HFF-Myc (cell line): ENCODE measurements at places on chromosomes 12 and 14.

DNA sequence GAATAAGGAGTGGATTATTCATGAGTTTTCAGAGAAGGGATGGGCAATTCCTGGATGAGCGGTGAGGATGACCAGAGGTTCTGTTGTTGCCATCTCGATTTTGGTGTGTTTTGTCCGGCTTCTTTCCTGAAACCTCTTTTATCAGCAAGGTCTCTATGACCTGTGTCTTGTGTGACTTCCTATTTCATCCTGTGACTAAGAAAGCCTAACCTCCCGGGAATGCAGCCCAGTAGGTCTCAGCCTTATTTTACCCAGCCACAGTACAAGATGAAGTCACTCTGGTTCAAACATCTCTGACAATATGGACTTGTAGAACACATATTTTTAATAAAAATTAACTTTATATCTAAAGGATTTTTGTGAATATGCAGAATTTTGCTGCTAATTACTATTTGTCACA is 716.4 kb downstream of the FSCB start:
- DNase-seq: no peak

DNA sequence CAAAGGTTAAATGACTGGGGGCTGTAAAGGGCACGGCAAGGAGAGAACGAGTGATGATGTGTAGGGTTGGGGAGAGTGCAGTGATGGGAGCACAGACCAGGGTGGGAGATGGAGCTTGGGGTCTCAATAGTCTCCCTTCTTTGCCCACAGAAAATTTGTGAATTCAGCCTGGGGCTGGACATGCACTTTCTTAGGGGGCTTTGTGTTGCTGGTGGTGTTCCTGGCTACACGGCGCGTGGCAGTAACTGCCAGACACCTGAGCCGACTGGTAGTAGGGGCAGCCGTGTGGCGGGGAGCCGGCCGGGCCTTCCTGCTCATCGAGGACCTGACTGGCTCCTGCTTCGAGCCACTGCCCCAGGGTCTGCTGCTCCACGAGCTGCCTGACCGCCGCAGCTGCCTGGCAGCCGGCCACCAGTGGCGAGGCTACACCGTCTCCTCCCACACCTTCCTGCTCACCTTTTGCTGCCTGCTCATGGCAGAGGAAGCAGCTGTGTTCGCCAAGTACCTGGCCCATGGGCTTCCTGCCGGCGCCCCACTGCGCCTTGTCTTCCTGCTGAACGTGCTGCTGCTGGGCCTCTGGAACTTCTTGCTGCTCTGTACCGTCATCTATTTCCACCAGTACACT is 1.7 kb downstream of the FITM1 start:
- DNase-seq: no peak

DNA sequence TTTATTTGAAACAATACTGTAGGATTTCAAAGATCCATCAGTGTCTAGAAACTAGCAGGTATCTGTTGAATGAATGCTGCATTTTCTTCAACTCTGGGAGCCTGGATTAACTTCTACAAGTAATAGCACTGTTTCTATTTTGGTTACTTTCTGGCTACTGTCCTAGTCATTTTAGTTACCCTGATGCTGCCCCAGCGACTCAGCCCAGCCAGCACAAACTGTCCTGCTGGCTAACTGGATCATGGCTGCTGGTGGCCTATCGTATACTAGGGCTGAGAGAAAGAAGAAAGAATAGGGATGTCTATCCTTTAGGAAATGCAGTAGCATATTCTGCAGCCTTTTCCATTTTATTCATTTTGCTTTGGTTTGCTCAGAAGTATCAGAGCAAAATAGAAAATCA is 53.9 kb downstream of the NTN4 start:
- DNase-seq: no peak

- no peak for DNase-seq
These were observed 468.8 kb downstream of the NRXN3 start for GRCh38 chr14:78638926-78639325.

DNA sequence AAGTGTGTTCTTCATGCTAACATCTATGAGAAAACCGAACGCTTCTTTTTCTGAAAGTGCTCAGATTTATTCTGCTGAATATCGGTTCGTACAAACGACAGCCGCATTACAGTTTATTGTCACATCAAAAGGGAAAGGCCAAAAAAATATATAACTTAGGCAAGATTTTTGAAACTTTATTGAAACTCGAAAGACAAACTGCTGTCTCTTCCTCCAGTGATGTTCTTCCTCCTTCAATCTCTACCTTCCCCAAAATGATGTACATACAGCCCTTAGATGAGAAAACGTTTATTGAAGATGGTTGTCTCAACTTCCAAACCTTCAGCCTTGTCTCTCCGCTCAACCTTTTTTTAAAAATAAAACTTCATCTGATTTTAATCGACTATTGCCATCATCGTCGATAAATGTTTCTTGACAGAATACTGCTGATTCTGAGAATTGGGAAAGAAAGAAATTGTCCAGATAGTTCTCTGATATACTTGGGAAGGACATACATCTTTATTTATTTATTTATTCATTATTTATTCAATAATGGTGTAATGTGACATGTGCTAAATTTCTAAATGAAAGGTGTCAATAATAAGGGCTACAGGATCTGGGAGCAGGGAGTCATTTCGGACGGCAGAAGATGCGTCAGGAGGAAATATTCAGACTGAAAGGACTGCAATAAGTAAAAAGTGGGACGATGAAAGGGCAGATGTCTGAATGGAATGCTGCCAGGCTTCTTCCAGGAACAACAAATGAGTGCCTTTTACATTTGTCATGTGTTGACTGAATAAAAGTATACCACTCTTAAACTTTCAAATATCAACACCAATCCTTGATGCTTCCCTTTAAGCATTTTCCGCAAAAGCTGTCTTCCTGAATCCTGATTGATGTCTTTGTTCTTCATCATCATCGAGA is 817 bp upstream of the MDM1 start:
- DNase-seq: no peak

GRCh38 chr12:61758661-61759060 is 501.5 kb upstream of the USP15 start:
- DNase-seq: no peak

DNA sequence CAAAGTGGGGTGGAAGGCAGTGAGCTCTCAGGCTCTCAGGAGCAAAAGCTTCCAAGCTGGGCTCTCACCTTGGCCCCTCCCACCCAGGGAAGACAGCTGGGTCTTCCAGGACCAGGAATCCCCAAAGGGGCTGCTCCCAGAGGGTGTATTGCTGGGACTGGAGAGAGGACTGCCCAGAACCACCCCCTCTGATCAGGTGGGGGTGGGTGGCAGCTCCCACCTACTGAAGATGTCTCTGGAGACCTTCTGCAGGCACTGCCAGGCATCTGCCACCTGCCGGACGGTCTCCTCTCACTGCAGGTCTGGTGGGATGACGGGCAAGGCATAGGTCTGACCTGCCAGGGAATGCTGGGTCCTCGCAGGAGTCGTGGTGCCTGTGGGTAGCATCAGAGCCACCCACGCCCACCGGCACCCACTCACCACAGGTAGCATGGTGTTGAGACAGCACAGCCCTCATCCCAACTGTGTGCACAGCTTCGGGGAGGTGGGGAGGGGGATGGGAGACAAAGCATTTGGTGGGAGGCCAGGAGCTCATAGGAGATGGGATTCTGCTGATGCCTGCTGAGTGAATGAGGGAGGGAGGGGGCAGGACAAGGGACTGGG is 103.2 kb downstream of the SINHCAF start:
- no peak for DNase-seq
